ENCODE measurements at places on chromosomes 5 and 9.

GRCh38 chr9:106897236-106897635 lies 34.3 kb downstream of the ZNF462 start:
- no peak for DNase-seq

- no peak for DNase-seq
Observed at GRCh38 chr5:62477801-62478200, 65.2 kb downstream of the IPO11 start.

DNA sequence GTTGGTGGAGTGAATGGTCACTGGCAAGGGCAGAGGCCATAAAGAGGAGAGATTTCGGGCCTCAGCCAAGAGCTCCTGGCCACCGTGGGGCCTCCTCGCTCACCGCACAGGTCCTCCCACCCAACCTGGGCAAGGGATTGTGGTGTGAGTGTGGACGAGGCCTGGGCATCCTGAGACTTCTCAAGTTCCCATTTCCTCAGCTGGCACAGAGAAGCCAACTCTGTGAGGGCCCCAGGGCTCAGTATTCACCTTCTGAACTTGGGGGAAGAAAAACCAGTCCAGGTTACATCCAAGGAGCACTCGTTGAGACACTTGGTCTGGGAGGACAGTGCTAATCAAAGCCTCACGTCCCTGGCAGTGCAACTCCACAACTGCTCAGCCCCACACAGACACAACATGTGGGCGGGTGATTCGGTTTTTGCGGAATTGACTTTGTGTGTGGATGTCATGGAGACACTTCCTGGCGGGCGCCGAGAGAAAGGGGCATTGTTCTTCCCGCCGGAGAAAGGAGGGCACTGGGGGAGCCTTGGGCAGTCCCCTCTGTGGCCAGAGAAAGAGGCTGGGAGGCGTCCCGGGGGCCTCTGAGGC lies 28.5 kb upstream of the NKD2 start:
- DNase-seq: no peak

DNA sequence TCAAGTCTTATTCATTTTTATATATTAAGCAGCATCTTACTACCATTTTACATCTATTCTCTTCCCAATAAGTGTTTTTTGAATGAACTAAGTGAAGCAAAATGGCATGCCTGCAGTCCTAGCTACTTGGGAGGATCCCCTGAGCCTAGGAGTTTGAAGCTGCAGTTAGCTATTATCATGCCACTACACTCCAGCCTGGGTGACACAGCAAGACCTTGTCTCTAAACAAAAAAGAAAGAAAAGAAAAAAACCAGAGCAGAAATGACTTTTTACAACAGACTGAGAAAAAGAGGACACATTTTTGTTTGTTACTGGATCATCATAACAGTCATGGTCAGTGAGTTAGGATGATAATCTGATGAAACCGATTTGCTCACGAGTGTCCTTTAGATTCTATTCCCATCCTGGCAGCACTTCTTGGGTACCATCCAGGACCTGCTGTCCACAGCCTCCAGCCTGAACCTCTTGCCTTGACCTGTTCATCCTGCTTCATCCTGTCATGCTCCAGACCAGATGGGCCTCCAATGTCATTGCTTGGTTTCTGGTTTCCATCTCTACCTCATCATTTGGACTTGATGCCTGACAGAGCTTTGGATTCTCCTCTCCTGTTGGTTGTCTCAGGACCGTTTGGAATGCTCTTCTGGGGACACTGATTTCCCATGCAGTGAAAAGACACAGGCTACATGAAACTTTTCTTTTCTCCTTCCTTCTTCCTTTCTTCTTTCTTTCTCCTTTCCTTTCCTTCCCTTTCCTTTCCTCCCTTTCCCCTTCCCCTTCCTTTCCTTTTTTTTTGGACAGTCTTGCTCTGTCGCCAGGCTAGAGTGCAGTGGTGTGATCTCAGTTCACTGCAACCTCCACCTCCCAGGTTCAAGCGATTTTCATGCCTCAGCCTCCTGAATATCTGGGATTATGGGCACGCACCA lies 50.1 kb upstream of the GLRX start:
- DNase-seq: no peak

DNA sequence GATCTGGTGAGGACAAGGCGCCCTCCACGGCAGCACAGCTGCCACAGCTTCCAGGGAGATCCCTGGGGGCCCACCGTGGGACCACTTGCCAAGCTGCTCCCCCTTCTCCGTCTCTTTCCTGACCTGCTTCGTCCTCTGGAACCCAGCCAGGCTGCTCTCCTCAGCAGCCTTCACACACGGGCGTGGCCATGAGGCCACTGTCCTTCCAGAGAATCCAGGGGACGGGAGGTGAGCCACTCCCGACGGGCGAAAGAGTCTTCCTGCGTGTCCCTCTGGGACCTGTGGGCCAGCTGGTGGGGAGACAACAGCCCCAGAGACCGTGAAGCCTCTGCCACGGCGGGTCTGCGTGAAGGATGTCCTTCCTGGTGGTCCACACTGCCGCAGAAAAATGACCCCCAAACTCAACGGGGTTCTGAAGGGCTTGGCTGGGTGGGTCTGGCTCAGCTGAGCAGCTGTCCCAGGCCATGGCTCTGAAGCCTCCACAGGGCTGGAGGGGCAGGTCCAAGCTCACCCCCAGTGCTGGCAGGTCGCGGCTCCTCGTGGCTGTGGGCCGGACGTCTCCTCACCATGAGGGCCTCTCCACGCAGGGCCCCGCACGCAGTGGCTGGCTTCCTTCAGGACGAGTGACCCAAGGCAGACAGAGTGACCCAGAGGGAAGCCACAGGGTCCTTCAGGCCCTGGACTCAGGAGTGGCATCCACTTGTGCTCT lies 47.4 kb upstream of the NKD2 start:
- no peak for DNase-seq

DNA sequence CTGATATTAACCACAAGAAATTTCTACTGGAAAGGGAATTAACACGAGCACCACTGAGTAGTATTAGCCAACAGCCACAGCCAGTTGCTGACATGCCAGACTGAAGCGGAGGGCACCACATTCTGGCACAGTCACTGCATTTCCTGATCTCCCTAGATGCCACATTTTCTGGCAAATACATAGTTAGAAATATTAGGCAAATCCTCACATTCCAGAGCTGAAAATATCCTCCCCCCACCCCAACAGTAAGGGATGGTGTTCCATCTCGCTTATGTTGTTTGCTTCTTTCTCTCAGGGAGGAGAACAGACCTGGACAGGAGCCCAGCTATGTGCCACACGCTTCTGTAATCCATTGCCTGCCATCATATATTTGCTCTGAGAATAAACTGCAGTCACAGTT lies 32.8 kb upstream of the MCTP1 start:
- DNase-seq: no peak

- DNase-seq: no peak
Observed at GRCh38 chr9:6334305-6334704, 6.1 kb downstream of the TPD52L3 start.

- no peak for DNase-seq
Observed at GRCh38 chr5:110088676-110089436, 399.1 kb downstream of the MAN2A1 start.

- DNase-seq: no peak
Observed at GRCh38 chr9:132224645-132225044, 62.8 kb downstream of the NTNG2 start.

DNA sequence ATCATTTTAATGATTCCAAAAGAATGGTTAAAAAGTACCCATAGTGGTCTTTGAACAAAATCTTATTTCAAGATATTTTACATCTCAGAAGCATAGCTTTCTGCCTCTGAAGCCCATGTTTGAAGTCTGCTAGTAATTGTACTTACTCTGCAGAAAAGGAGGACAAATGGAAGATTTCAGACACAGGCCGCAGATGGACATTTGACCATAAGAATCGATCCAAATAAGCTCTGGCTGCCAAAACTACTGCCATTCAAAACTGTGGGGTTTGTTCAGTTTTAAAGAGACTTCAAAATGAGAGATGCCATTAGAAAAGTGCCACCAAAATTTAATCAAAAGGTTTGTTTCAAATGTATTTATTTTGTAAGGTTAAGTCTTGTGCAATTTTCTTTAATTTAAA lies 306.7 kb downstream of the DTWD2 start:
- DNase-seq: no peak

DNA sequence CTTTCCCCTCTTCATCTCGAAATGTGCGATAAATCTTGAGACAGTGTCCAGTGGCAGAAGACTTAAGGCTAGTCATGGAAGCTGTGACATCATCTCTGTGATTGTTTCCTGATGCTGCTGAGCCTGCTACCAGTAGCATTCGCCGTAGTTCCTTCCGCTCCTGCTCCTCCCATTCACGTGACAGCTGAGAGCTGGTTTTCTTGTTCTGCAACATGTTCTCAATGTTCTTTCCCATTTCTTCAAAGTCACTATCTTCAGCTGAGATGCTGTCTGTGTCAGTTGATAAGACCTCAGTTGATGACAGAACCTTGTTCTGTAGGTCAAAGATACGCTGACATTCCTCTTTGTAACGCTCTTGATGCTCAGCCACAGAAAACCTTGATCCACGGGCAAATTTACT lies 3.5 kb downstream of the TAF1L start:
- no peak for DNase-seq

DNA sequence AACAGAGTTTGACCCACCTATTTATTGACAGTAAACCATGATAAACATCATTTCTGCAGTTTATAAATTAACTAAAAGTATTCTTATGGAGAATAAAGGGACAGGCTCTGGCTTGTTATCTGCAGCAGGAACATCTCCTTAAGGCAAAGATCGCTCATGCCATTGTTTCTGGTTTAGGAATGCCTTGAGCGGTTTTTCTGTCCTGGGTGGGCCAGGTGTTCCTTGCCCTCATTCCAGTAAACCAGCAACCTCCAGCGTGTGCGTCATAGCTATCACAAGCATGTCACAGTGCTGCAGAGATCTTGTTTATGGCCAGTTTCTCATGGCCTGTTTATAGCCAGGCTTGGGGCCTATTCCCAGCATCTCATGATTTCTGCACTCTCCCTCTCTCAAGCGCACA lies 521.7 kb downstream of the HINT1 start:
- DNase-seq: no peak

GRCh38 chr9:89701221-89701798 lies 96.5 kb downstream of the GADD45G start:
- DNase-seq: peak; percentile 71

- DNase-seq: no peak
Observed at GRCh38 chr5:137808503-137809135, 54.5 kb upstream of the HNRNPA0 start.

GRCh38 chr5:36242534-36243485 lies 1.1 kb upstream of the NADK2 start:
- no peak for DNase-seq

DNA sequence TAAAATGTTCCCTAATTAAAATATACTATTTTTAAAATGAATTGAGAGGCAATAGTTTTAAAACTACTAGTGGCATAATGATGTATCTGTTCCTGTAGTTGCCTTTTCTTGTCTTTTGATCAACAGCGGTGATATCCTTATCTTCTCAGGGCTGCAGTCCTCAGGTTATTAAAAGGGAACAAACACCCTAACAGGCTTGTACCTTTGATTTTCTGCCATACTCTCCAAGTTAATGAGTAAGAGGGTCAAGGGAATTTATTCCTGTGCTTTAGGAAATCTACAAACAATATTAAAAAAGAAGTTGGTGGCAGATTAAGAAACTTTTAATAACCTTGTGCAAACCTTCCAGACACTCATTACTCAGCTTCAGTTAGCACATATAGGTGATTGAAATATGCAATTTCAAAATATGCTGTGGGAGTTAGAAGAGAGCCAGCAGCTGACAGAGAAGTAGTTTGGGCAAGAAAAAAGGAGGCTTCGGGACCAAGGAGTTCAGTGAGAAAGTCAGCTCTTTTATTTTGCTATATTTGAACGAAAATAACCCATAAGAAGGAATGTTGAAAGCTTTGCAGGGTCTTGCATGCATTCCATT lies 81.0 kb upstream of the TLE4 start:
- no peak for DNase-seq

GRCh38 chr5:149239917-149240316 lies 31.7 kb upstream of the AFAP1L1 start:
- DNase-seq: no peak

DNA sequence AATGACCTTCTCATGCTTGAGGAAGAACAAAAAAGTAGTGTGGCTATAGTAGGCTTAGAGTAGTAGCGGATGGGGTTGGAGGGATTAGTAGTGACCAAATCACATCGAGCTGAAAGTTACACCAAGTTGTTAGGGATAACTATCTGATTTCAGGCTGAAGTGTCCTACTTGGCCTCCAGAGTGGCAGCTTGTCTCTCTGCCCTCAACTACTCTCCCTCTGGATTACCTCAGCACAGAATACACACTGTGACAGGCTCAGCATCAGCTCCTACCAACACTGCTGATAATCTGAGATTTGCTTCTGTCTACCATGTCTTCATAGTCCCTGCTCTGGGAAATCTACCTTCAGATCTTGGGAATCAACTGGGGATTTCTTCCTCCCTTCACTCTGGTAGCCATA lies 714.6 kb upstream of the GRAMD2B start:
- DNase-seq: no peak

DNA sequence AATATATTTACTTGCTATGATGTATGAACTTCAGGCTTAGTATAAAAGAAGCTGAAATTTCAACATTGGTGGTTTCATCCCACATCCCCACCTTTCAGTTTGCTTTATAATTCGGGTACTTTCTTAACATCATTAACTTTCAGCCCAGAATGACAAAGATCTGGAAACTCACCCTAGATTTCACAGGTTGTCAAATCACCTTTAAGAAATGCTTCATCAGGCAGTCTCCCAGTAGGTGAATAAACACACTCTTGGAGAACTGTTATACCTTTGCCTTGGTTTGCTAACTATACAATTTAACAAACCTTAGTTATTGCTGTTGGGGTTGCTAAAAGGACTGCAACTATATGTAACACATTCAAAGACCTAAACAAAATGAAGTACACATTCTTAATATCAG lies 54.4 kb downstream of the MLANA start:
- DNase-seq: no peak

DNA sequence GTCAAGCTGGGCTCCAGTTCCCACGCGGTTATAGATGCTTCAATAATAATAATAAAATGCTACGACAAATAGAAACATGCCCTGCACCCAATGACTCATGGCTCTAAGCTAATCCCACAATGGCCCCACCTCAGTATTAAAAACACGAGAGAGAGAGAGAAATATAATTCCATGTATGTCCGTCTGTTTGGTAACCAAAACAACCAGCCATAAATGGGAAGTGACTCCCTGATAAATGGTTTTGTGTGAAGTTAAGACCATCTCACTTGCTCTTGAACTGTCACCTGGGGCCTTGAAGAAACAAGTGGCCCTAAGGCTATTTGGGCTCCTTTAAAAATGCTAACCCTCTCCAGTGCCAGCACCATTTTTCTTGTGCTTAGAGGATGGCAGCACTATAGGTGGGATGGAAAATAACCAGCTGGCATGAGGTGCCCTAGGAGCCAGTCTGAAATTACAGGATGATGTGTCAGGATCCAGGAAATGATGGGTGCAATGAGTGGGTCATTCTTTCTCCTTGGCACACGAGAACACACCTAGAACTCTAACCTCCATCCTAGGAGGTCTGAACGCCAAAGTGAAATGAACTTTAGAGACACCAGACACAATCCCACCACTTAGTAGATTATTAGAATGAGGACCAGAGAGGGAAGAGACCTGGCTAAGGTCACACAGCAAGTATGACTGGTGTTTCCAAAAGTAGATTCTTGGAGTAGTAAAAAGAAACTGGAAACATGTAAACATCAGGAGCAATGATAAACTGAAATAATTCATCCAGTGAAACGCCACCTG lies 35.7 kb upstream of the ADRB2 start:
- no peak for DNase-seq
